ENCODE measurements at places on chromosomes 7 and 10. TPM values are rescaled to one million over a fixed set of nuclear protein-coding genes. Genes with fewer than 3 reads are reported as not detected.

- DNase-seq: peak; percentile 20
Measured at GRCh38 chr10:7410301-7410861, 453 bp downstream of the SFMBT2 start.

DNA sequence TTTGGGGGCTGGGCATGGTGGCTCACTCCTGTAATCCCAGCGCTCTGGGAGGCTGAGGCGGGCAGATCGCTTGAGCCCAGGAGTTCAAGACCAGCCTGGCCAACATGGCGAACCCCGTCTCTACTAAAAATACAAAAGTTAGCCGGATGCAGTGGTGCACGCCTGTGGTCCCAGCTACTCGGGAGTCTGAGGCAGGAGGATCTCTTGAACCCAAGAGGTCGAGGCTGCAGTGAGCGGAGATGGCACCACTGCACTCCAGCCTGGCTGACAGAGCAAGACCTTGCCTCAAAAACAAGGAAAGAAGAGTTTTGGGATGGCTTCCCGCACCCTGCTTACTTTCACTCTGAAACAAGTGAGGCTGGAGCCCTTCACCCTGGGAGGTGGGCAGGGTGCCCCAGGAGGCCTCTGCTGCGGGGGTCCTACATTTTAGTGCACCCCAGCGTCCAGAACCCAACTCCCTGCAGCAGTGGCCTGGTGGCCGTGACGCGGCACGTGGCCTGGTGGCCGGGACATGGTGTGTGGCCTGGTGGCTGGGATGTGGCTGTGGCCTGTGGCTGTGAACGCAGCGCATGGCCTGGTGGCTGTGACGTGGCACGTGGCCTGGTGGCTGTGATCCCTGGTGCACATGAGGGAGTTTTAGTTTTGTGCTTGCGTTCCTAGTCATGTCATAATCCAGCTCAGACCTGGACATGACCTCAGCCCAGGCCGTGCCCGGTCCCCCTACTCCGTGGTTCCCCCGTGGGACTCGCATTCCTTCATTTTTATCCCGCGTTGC, 9.3 kb downstream of the KNDC1 start:
- no peak for DNase-seq

GRCh38 chr10:28580825-28581224, 47.9 kb downstream of the WAC start:
- no peak for DNase-seq

DNA sequence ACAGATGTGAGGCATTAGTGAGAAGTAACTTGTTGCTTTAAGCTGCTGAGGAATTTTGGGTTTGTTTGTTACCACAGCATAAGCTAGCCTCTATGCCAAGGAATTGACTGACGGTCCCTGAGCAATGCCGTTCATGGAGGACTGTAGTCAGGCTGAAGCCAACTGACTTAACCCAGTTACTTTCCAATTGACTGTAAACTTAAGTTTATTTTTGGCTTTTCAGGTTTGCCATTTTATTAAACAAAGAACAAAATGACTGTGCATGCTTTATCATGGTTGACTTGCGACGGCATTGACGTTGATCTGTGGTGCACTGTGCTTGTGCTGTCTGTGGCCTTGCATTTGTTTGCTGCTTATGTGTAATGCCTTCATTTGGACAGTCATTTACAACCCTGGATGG, 53.5 kb downstream of the DNAJB9 start:
- DNase-seq: no peak

- no peak for DNase-seq
Measured at GRCh38 chr7:68807666-68808065, 790.6 kb upstream of the AUTS2 start.

DNA sequence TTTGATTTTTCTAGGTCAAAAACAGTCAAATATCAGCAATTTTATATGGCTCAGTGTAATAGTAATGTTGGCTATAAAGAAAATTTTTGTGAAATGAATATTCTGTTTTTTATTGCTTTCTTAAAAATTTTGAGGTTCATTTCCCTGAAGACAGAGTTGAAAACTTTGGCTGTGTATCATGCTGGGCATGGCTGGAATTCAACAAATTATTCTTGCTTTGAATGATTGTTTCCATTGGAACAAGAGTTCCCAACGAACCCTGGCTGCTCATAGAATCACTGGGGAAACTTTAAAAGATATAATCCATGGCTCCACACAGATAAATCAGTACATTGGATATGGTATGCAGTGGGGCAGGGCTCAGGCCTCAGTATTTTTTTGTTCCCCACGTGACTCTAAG, 118.6 kb downstream of the PLCE1 start:
- DNase-seq: no peak

DNA sequence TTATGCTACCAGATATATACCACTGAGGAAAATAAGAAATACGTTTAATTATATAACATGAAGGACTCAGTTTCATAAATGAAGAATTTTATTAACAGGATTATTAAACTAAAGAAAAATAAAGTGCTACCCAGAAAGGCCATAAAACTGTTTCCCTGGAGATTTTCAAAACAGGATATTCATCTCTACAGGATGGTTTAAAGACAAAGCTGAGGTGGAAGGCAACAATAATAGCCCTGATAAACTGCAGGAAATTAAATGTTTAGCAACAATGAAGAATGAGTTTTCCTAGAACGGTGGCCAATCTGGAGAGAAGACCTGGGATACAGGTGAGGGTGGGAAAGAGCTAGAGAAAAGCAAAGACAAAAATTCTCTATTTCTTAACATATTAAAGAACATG, 11.9 kb downstream of the RHEB start:
- no peak for DNase-seq

DNA sequence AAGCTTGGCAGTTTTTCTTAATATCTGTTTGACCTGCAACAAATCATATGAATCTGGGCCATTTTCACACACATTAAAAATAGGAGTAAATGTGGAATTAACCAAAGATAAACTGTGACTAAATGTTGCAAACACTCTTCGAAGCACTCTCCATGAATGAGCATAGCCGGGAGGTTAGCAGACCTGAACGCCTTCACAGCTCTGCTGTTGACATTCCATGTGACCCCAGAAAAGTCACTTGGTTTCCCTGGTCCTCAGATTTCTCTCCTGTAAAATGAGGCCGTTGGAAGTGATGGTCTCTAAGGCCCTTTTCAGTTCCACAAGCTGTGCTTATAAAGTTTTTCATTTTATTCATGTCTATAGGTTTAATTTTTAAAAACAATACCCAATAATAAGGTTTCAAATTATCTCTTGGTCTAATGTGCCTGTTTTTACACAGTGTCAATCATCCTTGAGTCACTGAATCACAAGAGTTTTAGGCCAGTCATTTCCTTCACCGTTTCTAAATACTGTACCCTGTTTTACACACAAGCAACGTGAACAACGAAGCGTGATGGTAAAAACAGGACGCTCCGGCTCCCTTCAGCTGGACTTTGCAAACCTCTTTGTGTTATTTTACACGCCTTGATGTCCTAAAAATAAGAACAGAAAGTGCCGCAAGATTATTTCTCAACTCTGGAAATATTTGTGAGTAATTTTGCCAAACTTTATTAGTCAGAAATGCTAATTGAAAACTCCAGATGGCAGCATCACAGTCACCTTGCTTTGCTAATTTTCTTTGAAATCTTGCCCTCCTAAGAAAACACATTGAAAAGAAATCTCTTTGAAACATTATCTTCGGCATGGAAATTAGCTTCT, 38.6 kb upstream of the MET start:
- DNase-seq: no peak

DNA sequence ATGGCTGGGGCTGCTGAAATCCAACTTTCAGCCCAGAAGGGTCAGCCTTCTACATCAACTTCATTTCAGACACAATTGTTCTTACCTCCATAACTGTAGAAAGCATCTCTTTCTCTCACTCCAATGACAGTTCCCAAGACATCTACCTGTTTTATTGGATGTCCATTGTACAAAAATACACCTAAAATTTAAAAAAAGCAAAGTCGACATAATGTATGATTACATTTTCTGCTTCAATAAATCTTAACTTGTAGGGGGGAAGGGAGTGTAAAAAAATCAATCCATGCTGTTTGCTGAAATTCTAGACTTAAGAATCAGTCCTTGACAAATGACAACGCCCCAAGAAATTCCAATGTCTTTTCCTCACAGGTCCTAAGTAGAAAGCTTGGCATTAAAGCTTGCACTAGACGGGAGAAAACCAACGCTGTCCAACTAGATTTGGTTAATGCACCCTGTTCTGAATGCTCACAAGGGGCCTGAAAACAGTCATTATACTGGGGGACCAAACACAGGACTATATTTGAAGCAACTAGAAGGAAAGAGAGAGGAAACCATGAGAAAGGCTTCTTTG, 7.5 kb downstream of the STN1 start:
- DNase-seq: no peak

- no peak for DNase-seq
Measured at GRCh38 chr10:23013581-23014335, 81.6 kb upstream of the MSRB2 start.

- DNase-seq: peak; percentile 50
Measured at GRCh38 chr10:57657164-57657765, 610.4 kb downstream of the IPMK start.

GRCh38 chr7:17472518-17472917, 174.1 kb downstream of the AHR start:
- DNase-seq: no peak

GRCh38 chr10:89120931-89121763, 86.0 kb downstream of the CH25H start:
- DNase-seq: no peak

DNA sequence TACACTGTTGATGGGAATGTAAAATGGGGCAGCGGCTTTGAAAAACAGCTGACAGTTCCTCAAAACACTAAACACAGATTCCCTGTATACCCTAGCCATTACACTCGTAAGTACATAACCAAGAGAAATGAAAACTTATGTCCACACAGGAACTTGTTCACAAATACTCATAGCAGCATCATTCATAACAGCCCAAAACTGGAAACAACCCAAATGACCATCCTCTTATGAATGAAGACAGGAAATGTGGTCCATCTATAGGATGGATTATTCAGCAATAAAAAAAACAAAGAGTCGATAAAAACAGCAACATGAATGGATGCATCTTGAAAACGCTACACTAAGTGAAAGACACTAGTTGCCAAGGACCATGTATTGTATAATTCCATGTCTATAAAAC, 23.7 kb downstream of the NMT2 start:
- DNase-seq: no peak

GRCh38 chr7:98531717-98532116, 85.4 kb upstream of the NPTX2 start:
- no peak for DNase-seq

- DNase-seq: no peak
Measured at GRCh38 chr10:74981831-74982633, 129.4 kb upstream of the SAMD8 start.

- DNase-seq: no peak
Measured at GRCh38 chr10:7038416-7038815, 372.4 kb downstream of the SFMBT2 start.

GRCh38 chr10:26528048-26528447, 89.9 kb downstream of the APBB1IP start:
- no peak for DNase-seq

- DNase-seq: no peak
Measured at GRCh38 chr10:47344996-47345870, 2.9 kb upstream of the RBP3 start.

GRCh38 chr7:45155357-45155900, 2.2 kb upstream of the RAMP3 start:
- no peak for DNase-seq

GPR26 gene
- total RNA-seq: not detected

CLCN1 gene
- not detected for total RNA-seq

ELFN1 gene
- total RNA-seq: 0.12 TPM

IFRD1 gene
- total RNA-seq: 35.9 TPM

POLR3A gene
- 14.6 TPM for total RNA-seq

SH2D4B gene
- total RNA-seq: not detected

STEAP1B gene
- 0.21 TPM for total RNA-seq

PRSS2 gene
- total RNA-seq: 105 TPM

H2BK1 gene
- not detected for total RNA-seq

PRR15 gene
- 129 TPM for total RNA-seq

TEX36 gene
- not detected for total RNA-seq

PDE1C gene
- 2.7 TPM for total RNA-seq

HOXA7 gene
- 21.9 TPM for total RNA-seq

Data from colonic mucosa (tissue), 4 donors.